ENCODE measurements at places on chromosomes 16 and 17.

DNA sequence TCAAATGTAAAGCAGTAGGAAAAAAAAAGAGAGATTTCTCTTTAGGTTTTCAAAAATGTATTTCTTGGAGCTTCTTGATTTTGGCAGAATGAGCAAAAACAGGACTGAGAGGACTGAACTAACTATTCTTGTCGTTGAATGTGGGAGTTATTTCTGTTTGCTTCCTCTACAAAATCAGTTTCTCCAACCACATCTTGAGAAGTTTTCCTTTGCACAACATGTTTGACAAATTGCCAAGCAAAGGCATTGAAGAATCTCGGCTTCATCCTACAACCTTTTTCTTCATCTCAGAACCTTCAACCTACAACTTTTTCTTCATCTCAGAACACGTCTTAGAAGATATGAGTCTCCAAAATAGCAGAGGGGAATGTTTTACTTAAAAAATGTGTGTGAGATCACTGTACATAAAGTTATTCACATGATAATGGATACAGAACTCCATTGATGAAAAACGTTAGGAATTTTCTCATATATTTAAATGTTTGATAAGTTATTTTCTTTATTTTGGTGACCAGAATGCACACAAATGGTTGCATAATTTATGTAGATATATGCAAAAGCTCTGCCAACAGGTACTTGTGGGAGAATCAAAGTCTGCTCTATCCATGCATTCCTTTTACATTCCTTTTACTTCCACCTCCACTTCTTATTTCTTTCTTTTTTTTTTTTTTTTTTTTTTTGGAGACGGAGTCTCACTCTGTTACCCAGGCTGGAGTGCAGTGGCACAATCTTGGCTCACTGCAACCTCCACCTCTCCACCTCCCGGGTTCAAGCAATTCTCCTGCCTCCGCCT lies 370.0 kb downstream of the KCNJ2 start:
- no peak for DNase-seq

GRCh38 chr17:17641621-17642409 lies 39.4 kb upstream of the RAI1 start:
- peak; percentile 80 for DNase-seq

- DNase-seq = peak; percentile 46
Observed at GRCh38 chr17:8935191-8935590, 30.3 kb downstream of the PIK3R5 start.

DNA sequence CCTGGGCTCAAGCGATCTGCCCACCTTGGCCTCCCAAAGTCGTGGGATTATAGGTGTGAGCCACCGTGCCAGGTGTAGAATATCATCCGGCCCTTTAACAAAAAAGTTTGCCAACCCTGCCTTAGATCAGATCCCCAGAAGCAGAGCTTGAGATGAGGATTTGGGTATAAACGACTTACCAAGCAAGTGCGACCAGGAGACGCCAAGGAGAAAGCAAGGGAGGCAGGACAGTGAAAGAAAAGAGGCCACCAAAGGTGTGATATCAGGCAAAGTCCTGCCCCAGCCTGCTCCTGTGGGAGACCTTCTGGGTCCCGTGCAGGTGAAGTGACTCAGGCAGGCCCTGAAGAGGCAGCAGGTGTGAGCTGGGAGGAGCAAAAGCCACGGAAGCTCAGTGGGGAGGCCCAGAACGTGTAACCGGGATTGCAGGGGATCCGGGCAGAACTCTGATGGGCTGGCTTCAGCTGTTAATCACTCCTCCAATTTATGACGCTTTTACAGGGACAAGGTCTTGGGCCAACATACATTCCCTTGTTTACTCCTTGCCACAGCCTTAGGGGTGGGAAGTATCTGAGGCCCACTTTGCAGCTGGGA lies 14.1 kb upstream of the CALB2 start:
- no peak for DNase-seq

GRCh38 chr17:34319039-34319483 lies at the start of gene CCL8:
Gene CCL8 (plus strand): TSS chr17:34319435. CDS start chr17:34319502, 67 bp downstream.
- DNase-seq = no peak

GRCh38 chr16:69131167-69131838 lies 1.1 kb downstream of the CHTF8 start:
- no peak for DNase-seq

GRCh38 chr16:53501216-53501859 lies 1.7 kb downstream of the AKTIP start:
- no peak for DNase-seq

DNA sequence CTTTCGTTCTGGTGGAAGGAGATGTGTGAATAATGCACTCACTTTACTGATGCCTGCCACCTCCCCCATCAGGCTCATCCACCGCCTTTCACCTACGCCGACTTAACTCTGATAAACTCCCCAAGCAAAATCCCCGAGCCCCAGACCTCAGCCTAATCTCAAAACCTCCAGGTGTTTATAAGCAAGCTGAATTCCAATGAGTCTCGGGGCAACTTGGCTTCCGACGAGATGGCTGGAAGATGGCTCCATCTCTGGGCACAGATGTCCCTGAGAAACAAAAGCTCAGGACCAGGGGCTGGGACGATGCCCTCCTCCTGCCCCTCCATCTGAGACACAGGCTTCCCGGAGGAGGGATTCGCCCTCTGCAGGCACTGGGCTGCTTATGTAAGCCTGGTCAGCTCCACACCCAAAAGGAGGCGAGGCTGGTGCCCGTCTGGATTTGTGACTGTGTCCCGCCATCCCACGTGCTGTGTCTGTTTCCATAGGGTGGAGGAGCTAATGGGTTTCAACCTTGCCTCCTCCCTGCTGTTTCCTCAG lies 386.4 kb upstream of the TNRC6C start:
- DNase-seq = no peak

GRCh38 chr17:78442648-78443218 lies 64.3 kb downstream of the PGS1 start:
- DNase-seq = no peak

- no peak for DNase-seq
Observed at GRCh38 chr16:74563828-74564263, 43.1 kb downstream of the GLG1 start.

DNA sequence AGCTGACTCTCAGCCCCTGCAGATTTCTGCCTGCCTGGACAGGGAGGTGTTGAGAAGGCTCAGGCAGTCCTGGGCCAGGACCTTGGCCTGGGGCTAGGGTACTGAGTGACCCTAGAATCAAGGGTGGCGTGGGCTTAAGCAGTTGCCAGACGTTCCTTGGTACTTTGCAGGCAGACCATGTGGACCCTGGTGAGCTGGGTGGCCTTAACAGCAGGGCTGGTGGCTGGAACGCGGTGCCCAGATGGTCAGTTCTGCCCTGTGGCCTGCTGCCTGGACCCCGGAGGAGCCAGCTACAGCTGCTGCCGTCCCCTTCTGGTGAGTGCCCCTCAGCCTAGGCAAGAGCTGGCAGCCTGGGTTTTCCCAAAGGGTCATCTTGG lies 3.9 kb downstream of the GRN start:
- no peak for DNase-seq

DNA sequence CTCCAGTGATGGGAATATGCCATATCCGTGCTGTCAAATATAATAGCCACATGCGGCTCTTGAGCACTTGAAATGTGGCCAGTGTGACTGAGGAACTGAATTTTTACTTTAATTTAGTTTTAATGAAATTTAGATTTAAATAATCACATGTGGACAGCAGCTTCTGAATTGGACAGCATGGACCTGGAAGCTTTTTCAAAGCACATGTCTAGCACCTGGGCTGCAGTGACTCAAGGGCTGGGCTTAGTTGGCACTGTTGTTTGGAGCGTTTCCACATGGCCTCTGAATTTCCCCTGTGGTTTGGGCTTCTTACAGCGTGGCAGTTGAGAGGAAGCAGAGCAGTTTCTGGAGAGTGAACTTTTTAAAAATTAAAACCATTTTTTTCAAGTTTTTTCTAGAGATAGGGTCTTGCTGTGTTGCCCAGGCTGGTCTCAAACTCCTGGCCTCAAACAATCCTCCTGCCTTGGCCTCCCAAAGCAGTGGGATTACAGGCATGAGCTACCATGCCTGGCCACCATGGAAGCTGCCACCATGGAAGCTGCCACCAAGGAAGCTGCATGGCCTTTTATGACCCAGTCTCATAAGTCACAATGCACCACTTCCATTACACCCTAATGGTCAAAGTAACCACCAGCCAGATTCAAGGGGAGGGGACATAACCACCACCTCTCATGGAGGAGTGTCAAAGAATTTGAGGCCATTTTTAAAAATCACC lies 6.7 kb upstream of the TOB1 start:
- DNase-seq = peak; percentile 21

- DNase-seq = no peak
Observed at GRCh38 chr16:19524616-19525384, 1.1 kb downstream of the CCP110 start.

DNA sequence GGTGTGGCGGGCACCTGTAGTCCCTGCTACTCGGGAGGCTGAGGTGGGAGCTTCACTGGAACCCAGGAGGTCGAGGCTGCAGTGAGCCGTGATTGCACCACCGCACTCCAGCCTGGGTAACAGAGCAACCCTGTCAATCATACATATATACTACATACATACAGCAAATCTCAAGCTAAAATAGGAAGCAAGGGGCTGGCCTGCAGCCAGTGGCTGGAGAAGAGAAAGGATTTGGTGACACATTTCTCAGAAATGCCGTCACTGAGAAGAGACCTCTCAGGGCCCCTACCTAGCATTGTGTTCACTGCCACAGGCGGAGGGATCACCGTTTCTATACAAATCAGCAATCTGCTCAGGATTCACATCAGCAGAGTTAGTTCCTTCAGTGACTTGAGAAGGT lies 16.9 kb downstream of the NARF start:
- DNase-seq = no peak

DNA sequence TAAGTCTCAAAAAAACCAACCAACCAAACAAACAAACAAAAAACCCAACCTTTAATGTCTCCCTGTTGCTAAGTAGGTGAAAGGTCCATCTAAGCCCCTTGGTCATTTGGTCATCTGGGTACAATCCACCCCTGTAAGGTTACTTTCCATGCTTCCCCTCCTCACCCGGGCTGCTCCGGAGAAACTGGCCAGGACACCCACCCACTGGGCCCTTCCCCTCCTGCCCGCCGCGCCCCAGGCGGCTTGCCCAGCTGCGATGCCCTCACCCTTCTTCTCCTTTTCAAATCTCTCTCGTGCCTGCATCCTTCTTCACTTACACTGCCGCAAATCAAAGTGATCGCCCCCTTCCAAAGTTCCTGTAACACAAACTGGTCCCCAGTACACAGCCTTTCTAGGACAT lies 2.0 kb downstream of the NTAN1 start:
- DNase-seq = no peak

GRCh38 chr17:44110011-44110686 lies 13.3 kb downstream of the HDAC5 start:
- no peak for DNase-seq

- DNase-seq = no peak
Observed at GRCh38 chr17:16888413-16889087, 83.4 kb downstream of the TNFRSF13B start.

- DNase-seq = no peak
Observed at GRCh38 chr16:68005786-68006286, 6.6 kb upstream of the DPEP2 start.

- DNase-seq = no peak
Observed at GRCh38 chr17:56447171-56447570, 146.3 kb upstream of the NOG start.

DNA sequence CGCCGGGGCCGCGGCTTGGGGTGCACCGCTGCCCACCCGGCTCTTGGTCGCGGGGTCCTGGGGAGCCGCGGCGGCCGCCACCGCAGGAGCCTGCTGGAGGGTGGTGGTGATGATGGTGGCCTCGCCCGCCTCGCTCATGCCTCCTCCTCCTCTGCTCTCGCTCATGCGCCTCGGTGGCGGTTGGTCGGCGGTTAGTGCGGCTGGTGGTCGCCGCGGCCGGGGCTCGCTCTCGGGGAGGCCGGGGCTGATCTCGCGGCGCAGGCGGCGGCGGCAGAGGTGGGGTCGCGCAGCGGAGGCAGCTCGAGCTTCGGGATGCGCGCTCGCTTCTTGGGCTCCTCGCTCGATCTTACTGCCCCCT lies 41.6 kb downstream of the AHSP start:
- DNase-seq = no peak

GRCh38 chr16:30958175-30959079 lies 873 bp downstream of the SETD1A start:
- DNase-seq = peak; percentile 62

DNA sequence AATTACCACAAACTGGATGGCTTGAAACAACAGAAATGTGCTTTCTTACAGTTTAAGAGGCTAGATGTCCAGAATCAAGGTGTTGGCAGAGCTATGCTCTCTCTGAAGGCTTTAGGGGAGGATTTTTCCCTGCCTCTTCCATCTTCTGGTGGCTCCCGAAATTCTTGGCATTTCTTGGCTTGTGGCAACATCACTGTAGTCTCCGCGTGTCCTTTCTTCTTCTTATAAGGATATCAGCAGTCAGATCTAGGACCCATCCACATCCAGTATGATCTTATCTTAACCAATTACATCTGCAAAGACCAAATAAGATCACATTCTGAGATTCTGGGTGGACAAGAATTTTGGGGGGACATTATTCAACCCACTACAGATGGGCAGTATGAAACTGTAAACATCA lies 119.2 kb upstream of the PMFBP1 start:
- no peak for DNase-seq

- no peak for DNase-seq
Observed at GRCh38 chr16:67678354-67679023, 11.9 kb downstream of the C16orf86 start.

DNA sequence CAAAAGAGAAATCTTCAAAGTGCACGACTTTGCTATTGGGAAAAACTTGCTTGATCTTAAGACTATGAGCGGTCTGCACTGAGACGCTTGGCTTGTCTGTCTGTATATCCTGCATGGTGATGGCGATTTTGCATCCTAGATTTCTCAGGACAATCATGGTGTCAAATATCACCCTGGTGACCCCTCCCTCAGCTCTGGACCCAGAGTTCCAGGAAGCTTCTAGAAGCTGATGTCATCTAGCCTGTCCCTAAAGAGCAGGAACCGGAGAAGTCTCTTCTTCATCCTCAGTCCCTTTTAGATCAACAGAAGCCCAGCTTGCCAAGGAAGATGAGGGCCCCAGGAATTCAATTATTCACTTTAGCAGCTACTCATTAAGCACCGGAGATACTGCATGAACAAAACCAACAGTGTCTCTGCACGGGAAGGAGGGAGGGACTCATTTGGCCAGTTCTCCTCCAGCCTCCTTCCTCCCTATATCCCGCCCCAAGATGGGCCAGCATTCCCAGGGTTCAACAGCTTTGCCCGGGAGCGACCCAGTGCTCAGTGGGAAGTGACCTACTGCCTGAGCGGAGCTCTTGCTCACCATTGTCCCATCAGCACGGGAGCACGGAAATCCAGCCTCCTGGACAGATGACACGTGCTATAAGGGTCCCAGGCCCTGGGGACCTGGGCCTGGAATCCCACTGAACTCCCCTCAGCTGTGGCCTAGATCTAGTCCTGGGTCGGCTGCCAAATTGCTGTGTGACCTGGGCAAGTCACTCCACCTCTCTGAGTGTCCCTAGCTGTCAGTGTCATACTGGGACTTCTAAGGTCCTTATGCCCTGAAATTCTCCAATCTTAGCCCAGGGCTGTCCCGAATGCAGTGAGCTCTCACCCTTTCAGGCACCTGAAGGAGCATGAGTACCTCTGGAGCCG lies 3.8 kb downstream of the EMP2 start:
- no peak for DNase-seq

All from T-helper 9 cell (primary cell).